Stimulated activated CD4-positive, alpha-beta T cell treated with anti-CD3 and anti-CD28 coated beads, Interleukin-4, amount 100 ng/mL, for 4 hours (primary cell): ENCODE measurements at places on chromosomes 7 and 10.

DNA sequence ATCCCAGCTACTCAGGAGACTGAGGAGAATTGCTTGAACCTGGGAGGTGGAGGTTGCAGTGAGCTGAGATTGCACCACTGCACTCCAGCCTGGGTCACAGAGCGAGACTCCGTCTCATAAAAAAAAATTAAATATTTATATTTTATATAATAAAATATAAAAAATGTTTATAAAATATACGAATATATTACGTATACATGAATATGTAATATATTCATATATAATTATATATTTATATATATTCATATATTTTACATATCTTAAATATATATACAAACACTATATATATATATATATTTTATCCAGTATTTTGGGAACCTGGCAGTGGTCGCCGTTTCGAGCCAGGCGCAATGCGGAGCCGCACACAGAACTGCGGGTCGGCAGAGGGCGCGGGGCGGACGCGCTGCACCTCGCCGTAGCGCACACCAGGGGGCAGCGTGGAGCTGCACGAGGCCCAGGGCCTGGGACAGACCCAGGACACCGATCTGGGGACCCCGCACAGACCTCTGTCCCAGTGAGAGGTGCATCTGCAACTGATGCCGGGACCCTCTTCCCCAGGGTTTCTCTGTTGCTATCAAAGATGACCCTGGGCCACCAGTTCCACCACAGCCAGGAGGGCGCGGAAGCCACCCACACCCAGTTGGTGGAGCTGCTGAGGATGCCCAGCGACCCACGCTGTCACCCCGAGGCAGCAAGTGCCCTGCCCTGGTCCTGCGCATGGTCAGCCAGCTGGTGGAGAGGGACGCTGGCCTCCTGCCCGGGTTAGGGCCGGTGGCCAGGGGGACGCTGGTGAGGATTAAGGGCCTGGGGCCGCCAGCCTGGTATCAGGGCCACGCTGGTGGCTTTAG, 22.7 kb downstream of the AP5Z1 start:
- DNase-seq, result peak; percentile 41

DNA sequence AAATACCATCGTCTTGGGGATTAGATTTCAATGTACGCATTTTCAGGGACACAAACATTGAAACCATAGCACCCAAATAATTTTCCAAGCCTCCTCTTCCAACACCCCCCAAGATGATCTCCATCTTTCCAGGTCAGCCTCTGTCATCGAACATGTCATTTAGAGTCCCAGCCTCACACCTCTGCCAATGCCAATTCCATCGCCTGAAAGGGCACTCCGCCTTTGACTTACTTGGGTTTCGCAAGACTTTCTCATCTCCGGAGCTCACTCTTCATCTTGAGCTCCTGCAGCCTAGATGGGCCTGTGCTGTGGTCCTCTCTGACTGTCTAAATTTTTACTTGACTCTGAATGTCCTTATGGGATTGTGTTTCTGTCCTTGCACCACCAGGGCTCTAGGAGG, 10.4 kb upstream of the FAM241B start:
- DNase-seq, result no peak

DNA sequence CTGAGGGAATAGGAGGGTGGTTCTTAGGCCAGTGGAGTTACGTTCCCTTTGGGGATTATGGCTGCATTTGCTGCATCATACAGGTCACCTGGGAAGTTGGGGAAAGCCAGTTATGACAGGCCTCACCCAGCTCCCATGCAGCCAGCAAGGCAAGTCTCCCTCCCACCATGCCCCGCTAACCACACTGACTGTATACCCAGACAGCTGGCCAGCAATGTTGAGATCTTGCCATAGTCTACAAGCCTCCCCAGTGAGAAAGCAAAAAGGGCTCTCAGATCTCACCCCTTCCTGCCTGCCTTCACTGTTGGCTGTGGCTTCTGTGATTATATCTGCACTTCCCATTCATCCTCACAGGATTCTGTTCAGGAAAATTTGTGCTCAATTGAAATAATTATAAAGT, 133.3 kb upstream of the HGF start:
- DNase-seq, result no peak

DNA sequence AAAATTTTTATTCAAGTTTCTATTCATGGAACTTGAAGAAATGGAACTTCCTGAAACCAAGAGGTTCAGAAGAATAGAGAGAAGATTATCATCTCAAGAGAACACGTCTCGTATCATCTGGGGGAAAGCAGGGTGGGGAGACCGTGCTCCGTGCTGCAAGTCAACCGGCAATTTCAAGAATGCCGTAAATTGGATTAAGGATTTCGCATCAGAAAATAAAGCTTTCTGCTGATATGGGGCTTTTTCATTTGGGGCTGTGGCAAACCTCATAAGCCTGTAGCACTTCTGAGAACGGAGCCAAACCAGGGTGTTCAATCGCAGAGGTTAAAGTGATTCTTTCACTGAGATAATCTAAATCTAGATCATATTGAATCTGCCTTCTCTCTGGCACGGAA, 150.1 kb upstream of the NPS start:
- DNase-seq, result no peak

- DNase-seq, result no peak
These were observed 976.0 kb downstream of the DNAJB9 start for GRCh38 chr7:109545686-109546085.

- no peak for DNase-seq
These were observed 362.0 kb downstream of the GPR37 start for GRCh38 chr7:124403587-124403986.

- no peak for DNase-seq
These were observed 67.3 kb downstream of the VWA2 start for GRCh38 chr10:114306116-114306973.

GRCh38 chr7:155517969-155518368, 28.4 kb downstream of the CNPY1 start:
- no peak for DNase-seq

DNA sequence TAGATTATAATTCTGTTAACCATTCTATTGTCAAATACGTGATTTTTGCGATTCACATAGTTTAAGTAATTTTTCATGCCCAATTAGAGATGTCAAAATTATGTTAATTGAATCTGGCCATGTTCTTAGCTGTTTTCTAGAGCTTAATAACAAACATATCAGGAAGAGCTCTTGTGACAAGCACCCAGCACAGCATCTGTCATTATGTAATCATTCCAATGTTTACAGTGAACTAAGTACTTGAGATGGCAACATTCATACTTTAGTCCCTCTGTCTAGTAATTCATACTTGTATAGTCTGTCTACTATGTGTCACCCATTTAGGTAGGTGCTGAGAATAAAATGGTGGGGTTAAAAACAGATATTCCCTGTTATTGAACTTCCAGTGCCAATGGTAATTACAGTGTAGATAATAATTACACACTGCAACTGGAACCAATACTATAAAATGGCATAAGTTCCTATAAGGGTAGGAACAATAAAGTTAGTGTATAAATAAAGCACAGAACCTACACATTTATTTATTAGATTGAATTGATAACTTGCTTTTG, 55.2 kb downstream of the ZEB1 start:
- no peak for DNase-seq

GRCh38 chr10:13053794-13054462, 46.0 kb upstream of the OPTN start:
- DNase-seq, result no peak

GRCh38 chr10:79555354-79556309, 4.6 kb downstream of the SFTPA2 start:
- DNase-seq, result no peak

GRCh38 chr10:26804418-26805393, 56.1 kb downstream of the ABI1 start:
- DNase-seq, result no peak

GRCh38 chr7:98657736-98658135, 40.7 kb downstream of the NPTX2 start:
- DNase-seq, result no peak

DNA sequence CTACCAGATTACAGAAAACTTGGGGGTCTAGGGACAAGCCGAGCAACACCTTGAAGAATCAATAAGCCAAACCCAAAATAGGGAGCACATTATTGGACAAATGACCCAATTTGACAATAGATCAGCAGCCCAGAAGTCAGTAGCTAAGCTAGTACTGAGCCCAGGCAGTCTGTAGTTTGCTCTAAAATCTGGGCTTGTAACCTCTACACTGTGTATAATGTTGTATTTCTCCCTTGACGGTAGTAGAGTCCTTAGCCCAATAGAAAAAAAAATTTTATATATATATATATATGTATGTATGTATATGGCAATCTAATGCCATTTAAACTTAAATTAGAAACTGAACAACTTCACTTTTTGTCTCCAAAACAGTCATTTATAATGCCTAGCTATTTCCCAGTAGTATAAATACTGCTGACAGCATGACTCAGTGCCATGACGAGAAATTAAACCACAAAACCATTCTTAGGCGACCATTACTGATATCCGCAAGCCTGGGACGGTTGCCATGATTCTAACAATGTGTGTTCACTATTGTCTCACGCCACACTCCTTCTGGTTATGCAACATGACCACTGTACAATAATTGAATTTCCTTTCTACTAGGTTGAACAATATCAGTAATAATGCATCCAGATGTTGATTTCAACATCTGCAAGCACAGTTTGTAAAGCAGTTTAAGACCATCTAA, 110.5 kb downstream of the IPMK start:
- DNase-seq, result no peak

DNA sequence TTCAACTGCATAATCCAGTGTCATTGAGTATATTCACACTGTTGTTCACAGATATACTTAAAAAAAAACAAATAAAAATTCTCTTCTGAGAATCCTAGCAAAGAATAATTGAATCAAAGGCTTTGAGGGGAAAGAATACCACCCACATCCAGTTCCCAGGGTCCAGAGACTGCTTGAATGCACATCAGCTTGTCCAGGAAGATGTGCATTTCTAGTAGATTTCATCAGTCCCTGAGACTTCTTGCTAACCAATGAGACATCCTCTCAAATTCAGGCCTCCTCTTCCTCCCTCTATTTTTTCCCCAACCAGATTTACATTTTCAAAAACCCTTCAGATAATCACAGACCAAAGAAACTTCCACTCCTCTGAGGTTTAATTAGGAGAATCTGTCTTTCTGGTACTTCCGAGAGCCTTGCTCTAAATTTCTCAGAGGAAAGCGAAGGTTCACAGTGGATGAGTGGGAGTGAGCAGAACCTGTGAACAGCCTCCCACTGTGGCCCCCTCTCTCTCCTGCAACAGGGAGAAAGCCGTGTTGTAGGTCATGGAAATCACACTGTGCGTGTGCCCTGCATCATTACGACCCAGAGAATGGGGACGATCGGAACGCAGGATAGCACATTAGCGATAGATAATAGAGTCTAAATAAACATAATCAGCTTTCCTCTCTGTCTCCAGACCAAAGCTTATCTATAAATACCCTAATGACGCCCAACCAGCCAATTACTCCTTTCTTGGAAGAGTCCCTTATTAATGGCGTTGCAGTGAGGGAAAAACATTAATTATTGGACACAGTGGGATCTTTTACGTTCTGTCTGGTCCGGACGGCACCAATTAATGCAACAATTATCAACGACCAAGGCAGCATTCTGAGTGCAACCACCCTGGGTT, 212.5 kb downstream of the EMX2 start:
- DNase-seq, result no peak

- no peak for DNase-seq
These were observed 2.0 kb downstream of the BMPR1A start for GRCh38 chr10:86758189-86759072.

- DNase-seq, result no peak
These were observed 13.4 kb downstream of the MBL2 start for GRCh38 chr10:52759154-52759553.

- DNase-seq, result no peak
These were observed 33.3 kb downstream of the DNAJB12 start for GRCh38 chr10:72321248-72322029.

- no peak for DNase-seq
These were observed 87.7 kb downstream of the ST7 start for GRCh38 chr7:117041007-117041406.

DNA sequence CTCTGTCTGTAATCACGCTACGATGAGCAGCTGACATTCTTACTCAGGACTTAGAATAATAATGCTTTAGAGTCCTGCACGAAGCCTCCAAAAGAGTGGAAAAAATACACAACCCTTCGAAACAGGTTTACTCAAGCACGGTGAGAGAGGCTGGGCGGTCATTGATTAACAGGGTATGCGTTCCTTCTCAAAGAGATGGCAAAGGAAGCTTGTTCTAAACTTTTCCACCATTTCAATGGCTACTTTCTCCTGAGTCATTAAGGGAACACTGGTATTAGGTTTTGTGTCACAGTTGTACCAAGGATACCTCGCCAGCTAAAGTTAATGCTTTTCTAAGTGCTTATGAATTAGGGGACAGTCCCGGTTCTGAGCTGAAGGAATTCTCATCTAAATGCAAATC, 141.9 kb upstream of the RHEB start:
- DNase-seq, result no peak

DNA sequence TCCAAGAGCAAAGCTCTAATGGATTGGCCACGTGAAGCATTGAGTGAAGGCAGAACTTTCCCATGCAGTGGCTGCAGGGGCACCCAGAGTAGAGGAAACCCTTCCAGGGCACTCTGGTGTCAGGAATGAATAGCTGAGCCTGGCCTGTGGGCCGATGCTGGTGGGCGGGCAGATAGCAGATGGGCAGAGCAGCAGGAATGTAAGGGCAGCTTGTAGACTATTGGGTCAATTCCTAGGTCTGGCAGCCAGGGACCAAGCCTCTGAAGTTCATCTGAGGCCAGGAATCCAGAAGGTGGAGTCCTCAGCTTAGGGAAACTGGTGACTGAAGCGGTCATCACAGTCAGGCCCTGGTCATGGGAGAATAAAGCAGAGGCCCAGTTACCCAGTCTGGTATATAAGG, 115.4 kb downstream of the TMEM178B start:
- DNase-seq, result no peak

DNA sequence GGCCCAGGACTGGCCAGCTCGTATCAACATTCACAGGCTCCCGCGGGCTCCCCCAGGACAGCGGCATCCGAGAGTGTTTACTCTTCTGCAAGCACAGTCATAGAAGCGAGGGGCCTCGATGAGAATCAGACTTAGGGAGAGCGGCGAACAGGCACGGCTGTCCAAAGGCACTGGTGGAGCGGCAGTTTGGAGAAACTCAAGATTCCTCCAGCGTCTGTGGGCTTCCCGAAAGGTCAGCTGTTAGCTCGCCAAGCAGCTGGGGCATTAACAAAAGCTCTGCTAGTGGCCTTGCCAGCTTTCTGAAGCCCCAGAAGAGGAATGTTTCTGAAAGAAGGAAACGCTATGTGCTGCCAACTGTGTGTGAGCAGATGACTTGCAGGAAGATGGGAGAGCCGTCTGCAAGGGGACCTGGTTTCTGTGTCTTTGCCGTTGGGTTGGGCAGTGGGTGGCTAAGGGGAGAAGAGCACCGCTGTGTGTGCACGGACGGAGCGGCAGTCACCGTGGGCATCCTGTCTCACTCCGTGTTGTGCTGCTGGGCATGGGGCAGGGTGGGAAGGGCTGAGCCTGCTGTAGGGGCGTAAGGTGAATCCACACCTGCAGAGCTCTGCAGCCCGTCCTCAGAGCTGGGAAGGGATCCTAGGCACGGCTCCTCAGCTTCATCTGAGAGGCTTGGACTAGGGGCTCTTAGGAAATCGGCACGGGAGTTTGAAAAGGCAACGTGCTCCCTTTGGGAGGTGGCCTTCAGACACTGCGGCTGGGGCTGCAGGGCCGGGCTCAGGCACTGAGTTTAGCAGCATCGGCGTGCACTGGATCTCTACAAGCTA, 42.1 kb downstream of the AMZ1 start:
- no peak for DNase-seq
